ENCODE measurements at places on chromosomes 2 and 18.

DNA sequence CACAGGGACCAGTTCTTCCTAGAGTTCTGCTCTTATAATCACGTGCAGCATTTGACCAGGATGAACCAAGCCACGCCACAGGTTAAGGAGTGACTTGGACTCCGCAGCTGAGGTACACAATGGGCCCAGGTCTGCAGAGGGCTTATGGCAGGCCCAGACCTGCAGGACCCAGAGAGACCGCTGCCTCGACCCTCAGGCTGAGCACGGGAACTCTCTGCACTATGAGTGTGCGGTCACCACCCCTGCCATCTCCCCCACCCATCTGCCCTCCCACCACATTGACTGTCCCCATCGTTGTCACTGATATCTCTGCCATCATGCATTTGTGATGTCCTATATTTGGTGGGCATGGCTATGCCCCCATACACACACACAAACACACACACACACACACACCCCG is 45.7 kb upstream of the HPCAL1 start:
- DNase-seq = no peak
- H3K27me3 ChIP-seq = no peaks in the 10 kb centered on the region
- H3K27ac ChIP-seq = no peak overlapping the region
- no peak overlapping the region for H3K4me3 ChIP-seq
- no peaks in the 10 kb centered on the region for H3K4me1 ChIP-seq

DNA sequence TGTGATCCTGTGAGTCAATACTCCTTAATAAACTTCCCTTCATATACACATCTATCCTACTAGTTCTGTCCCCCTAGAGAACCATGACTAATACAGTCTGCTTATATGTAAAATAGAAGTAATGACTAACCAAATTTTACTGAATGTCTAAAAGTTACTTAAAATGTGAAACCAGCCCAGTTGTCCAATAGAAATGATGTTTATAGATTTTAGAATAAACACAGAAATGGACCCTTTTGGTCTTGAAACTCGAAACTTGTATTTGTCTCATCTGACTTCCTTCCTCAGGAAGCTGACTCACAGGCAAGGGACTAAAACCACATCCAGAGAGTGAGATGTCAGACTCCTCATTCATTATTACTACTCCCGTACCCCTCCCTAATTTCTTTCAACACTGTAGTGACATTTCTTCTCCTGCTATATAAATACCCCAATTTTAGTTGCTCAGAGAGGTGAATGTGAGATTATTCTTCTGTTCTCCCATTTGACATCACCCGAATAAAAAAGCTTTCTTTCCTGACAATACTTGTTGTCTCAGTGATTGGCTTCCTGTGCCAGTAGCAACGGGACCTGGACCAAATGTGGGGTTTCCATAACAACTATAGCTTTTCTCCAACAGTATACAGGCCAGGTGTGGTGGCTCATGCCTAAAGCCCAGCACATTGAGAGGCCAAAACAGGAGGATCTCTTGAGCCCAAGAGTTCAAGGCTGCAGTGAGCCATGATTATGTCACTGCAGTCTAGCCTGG is 486.0 kb downstream of the ERBB4 start:
- no peak overlapping the region for H3K4me3 ChIP-seq
- H3K27ac ChIP-seq = peak overlapping the region; percentile 43
- H3K4me1 ChIP-seq = peaks cover 11% of the 10 kb centered on the region

DNA sequence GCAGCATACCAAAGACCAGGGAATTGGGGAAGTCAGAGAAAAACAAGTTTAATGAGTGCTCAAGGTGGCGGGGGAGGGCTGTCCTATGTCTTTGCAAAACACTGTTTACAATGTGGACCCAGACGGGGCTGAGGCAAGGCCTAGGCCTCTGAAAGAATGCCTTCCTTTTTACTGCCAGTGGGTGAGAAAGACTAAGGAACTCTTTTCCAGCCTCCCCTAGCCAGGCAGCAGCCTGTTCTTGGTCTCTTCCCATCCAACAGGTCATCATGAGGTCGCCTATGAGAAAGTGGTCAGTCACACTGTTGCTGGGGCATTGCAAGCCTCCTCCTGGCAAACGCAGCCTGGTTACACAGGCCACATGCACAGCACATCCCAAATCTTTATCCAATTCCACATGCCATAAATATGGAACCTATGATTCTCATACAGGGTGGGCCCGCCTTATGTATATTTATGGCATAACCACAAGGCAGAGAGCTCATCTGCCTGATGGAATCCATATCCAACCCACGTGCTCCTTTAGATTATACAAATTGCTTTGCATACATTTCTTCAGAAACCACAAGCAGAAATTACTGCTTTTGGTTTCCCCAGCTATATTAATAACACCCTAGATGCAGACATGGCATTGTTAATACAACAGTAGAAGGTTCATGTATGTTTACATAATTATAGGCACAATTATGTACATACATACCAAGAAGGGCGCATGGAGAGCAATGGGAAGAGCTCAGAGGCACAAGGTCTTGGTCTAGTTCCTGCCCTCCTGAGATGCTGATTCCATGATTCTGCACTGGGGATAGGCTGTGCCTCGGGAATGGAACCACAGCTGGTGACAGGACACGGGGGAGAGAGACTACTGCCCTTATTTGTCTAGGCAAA is 48.6 kb downstream of the NRP2 start:
- DNase-seq = peak; percentile 11
- no peak overlapping the region for H3K4me3 ChIP-seq
- H3K4me1 ChIP-seq = peaks cover 28% of the 10 kb centered on the region
- H3K27ac ChIP-seq = no peak overlapping the region

DNA sequence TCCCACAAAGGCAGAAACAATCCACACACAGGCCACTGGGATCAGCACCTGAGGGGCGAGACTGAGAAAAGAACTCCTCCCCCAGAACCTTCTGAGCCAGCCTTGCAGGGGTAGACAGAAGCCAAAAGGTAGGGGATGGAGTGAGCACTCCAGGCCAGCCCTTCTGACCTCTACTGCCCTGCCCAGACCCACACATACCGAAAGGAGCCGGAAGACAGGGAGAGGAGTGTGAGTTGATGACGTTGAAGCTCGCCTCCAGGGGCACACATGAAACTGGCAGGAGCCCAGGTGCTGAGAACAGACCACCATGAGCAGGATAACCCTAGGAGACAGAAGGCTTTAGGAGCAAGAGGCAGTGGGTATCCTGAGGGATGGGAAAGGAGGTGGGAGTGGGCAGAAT is 1.8 kb downstream of the SLC23A3 start:
- H3K4me3 ChIP-seq = no peak overlapping the region
- no peak for DNase-seq
- no peaks in the 10 kb centered on the region for H3K36me3 ChIP-seq
- H3K27ac ChIP-seq = no peak overlapping the region
- no peaks in the 10 kb centered on the region for H3K27me3 ChIP-seq

DNA sequence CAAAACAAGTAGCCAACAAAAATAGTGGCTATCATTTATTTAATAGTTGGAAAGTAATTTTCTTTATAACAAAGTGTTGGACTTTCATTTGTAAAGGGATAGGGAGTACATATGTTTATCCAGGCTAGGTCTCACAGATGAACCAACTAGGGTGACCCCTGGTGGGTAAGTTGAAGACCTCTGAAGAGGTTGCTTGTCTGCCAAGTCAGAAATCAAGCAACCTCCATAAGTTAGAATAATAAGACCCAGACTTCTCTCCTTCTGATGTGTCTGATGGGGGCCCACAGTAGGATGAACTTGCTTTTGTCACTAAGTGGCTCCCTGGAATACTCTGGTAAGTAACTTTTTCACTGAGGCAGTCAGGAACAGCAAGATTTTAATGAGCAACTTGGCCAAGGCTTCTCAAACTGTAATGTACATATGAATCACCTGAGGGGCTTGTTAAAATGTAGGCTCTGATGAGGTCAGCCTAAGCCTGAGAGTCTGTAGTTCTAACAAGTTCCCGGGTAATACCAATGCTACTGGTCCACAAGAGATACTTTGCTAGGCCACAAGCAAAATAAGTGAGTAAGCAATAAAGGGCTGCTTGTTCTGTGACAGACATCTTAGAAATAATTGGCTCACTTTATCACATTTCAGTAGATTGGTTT is 319.6 kb downstream of the PIK3C3 start:
- H3K36me3 ChIP-seq = no peaks in the 10 kb centered on the region
- no peak overlapping the region for H3K27ac ChIP-seq
- no peaks in the 10 kb centered on the region for H3K27me3 ChIP-seq

- peaks cover 3% of the 10 kb centered on the region for H3K36me3 ChIP-seq
- H3K27ac ChIP-seq = peak overlapping the region; percentile 100
- peaks cover 30% of the 10 kb centered on the region for H3K4me1 ChIP-seq
- peak overlapping the region; percentile 88 for H3K4me3 ChIP-seq
- H3K27me3 ChIP-seq = no peaks in the 10 kb centered on the region
Observed at GRCh38 chr2:156340804-156341451, 8.4 kb upstream of the NR4A2 start.
